ENCODE measurements at places on chromosomes 1 and 21.
A peak's percentile ranks its signal among the peaks of the same experiment; 100 is the strongest.

- DNase-seq: no peak
Measured at GRCh38 chr1:200883118-200883517, 10.3 kb downstream of the GPR25 start.

- no peak for DNase-seq
Measured at GRCh38 chr1:24345334-24345733, 26.2 kb downstream of the GRHL3 start.

DNA sequence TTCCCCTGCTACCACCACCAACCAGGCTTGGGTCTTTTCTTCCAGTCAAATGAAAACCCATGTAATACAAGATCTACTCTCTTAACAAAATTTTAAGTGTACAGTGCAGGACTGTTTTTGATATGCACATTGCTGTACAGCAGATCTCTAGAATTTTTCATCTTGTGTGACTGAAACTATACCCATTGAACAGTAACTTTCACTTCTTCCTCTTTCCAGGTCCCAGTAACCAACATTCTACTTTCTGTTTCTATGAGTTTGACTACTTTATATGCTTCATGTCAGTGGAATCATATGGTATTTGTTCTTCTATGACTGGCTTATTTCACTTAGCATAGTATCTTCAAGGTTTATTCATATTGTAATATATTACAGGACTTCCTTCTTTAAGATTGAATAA lies 45.3 kb upstream of the PLPPR4 start:
- no peak for DNase-seq

DNA sequence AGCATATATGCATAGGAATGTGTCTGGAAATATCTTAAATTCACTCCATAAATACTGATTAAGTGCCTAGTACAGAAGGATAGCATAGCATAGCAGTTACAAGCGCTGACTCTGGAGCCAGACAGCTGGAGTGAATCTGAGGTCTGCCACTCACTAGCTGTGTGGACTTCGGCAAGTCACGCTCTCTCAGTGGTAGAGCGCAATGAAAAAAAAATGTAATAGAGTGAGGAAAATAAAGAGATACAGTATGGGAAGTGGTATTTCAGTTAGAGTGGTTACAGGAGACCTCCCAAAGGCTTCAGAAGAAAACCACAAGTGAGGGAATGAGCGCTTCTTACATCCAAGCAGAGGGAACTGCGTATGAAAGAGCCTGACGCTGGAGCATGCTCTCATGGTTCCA lies 338.9 kb upstream of the PRMT6 start:
- no peak for DNase-seq

DNA sequence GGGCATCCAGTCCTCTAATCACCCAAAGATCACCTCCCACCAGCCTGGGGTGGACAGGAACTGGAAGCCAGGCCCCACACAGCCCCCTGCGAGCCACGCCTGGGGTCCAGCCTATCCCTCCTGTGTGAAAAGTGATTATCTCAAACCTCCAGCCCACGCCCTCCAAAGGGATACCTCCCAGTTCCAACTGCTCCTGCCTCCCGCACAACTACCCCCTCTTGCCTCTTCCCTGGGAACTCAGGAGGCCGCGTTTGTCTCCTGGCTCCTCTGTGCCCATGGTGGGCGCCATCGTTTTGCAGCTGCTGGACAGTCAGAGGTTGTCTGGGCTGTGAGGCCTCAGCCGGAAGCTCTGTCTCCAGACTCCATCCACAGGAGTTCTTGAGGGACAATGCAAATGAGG lies 305.9 kb downstream of the AJAP1 start:
- no peak for DNase-seq

DNA sequence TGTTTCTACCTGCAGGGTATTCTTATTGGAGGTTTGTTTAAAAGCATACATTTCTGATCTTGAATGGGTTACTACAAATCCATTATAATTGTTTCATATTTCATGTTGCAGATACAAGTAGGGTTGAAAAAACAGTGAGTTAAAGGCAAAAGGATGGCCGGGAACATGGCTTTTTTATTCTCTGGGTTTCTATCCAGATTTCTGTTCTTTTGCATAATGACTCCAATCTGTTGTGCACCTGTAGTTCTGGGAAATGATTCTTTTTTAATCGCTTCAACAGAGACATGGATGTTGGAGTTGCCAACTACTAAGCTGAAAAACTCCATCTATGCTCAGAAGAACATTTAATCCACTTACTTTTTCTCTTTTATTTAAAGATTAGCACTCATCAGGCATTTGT lies 2.7 kb upstream of the ADAMTS1 start:
- DNase-seq: no peak

DNA sequence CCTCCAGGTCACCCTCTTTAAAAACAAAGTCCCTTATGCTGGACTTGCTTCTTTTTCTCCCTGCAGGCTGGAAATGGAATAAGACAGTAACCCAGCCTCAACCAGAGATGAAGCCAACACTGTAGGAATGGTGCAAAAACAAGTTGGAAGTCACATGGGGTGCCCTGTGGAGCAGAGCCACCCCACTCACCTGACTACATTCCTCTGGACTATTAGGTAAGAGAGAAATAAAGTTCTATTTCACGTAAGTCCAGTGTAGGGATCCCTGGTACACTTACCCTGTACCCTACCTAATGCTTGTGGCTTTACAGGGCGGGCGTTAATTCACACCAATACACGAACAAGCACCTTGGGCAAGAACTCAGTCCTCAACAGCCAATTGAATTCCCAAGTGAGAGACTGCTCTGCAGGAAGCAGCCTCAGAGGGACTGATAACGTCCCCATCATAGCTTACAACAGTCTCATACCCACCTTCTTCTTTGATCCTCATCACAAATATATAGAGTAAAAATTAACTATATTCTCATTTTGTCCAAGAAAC lies 112.5 kb upstream of the FGGY start:
- no peak for DNase-seq

DNA sequence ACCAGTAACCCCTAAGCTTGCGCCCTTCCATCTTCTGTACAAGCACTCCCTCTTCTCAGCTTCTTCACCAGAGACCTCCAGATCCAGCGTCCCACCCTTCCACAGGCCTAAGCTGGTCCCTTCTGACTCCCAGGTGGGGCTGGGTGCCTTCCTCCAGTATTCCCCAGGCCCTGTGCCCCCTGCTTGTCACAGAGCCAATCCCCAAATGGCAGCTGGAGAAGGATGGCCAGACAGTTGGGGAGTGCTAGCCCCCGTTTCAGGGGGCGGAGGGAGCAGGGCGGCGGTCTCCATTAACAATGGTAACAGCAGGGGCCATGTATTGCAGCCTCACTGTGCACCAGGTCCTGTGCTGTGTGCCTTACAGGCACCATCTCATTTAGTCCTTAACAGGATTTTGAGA lies 85.7 kb downstream of the KCNN3 start:
- no peak for DNase-seq

- no peak for DNase-seq
Measured at GRCh38 chr1:62355095-62355494, 35.9 kb upstream of the KANK4 start.

- no peak for DNase-seq
Measured at GRCh38 chr1:99992760-99993467, 23.1 kb downstream of the SLC35A3 start.

- DNase-seq: peak; percentile 9
Measured at GRCh38 chr1:233790662-233791371, 113.7 kb upstream of the SLC35F3 start.

- DNase-seq: no peak
Measured at GRCh38 chr1:66217021-66217420, 316.9 kb upstream of the SGIP1 start.

- peak; percentile 48 for DNase-seq
Measured at GRCh38 chr1:58929671-58930325, 146.0 kb upstream of the JUN start.

DNA sequence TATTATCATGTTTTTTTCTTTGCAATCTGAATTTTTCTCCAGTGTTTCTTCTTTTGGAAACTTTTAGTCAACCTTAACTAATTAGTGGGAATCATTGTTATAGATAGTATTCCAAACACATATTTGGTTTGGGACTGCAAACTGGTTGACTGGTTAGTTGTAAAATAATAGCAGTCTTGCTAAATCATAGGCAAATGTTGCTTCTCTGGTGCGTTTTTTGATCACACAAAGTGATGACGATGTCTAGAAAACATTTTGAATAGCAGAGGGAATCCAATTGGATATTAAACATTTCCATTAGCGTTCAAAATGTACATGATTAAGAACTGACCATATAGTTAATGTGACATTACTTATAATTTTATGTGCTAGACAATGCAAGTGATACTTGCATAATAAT lies 4.5 kb downstream of the DNAJB4 start:
- DNase-seq: no peak

DNA sequence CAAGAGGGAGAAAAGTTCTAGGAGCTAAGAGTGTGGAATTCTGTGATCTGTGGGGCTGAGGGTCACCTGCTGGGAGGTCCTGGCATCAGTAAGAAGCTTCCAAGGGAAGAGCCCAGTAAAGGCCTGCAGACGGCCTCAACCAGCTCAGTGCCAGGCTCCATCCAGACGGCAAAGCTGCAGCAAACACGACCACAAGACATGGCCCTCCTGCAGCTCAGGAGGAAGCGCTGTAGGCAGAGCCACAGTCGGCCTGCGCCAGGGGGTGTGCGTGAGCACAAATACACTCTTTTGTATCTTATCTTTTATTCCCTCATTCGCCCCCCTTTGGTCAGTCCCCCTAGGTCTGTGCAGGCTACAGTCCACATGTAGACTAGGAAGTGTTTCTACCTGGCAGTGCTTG lies 13.4 kb downstream of the C1orf174 start:
- no peak for DNase-seq

- no peak for DNase-seq
Measured at GRCh38 chr21:16509476-16509875, 779.7 kb downstream of the USP25 start.

GRCh38 chr1:76083189-76083588 lies 8.6 kb downstream of the ST6GALNAC3 start:
- DNase-seq: no peak

GRCh38 chr1:56834137-56834900 lies 15.1 kb upstream of the FYB2 start:
- no peak for DNase-seq

DNA sequence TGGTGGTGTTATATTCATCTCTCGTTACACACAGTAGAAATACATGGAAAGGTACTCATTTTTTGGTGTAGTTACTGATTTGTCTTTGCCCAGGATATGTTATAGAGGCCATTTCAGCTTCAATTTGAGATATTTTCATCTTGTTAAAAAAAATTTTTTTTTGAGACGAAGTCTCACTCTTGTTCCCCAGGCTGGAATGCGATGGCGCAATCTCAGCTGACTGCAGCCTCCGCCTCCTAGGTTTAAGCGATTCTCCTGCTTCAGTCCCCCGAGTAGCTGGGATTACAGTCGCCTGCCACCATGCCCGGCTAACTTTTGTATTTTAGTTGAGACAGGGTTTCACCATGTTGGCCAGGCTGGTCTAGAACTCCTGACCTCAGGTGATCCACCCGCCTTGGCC lies 19.0 kb downstream of the MORC3 start:
- DNase-seq: no peak
